ENCODE measurements at places on chromosomes 1 and 21. TPM values are rescaled to one million over a fixed set of nuclear protein-coding genes. Genes with fewer than 3 reads are reported as not detected.

DNA sequence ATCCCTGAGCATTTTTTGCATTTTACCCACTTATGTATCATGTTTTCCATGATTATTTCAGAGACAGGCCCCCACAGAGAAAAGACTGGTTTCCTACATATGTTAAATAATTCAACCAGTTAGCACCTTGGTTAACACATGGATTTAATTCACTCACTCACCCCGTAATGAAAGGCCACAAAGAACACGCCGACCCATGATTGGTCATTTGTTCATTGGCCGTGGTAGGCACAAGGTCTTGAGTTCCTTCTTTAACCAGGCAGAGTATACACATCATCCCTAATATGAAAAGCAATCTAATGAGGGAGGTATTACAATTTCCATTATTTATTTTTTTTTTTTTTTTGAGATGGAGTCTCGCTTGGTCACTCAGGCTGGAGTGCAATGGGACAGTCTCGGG lies 50.6 kb downstream of the RPS6KA1 start:
- H3K4me1 ChIP-seq: no peaks in the 10 kb centered on the region
- no peak overlapping the region for H3K27ac ChIP-seq
- no peaks in the 10 kb centered on the region for H3K36me3 ChIP-seq
- no peak for DNase-seq

DNA sequence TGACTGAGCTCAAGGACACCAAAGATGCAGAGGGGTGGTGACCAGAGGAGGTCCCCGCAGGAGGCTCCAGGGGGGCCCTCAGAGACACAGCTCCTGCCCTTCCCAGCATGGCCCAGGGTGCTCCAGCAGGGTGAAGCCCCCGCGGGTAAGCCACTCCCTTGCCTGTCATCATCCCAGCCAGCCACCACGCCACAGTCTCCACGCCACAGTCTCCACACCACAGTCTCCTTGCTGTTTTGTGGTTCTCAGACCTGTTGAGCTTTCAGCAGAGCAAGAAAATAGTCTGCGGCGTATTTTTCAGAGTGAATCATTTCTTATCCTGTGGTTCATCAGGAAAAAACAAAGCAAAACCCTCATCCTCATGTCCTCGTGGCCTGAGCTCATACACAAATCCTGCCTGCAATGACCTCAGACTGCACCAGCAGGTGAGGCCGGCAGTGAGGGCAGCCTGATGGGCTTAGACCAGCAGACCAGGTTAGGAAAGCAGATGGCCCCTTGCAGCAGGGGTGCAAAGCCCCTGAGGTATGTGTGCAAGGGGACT lies 25.7 kb upstream of the ABCG1 start:
- H3K4me3 ChIP-seq: no peak overlapping the region
- H3K27me3 ChIP-seq: no peaks in the 10 kb centered on the region
- no peaks in the 10 kb centered on the region for H3K36me3 ChIP-seq
- DNase-seq: no peak
- no peak overlapping the region for H3K27ac ChIP-seq

GRCh38 chr1:193747579-193747978 lies 561.2 kb upstream of the B3GALT2 start:
- H3K27me3 ChIP-seq: no peaks in the 10 kb centered on the region
- no peak for DNase-seq
- no peak overlapping the region for H3K4me3 ChIP-seq

DNA sequence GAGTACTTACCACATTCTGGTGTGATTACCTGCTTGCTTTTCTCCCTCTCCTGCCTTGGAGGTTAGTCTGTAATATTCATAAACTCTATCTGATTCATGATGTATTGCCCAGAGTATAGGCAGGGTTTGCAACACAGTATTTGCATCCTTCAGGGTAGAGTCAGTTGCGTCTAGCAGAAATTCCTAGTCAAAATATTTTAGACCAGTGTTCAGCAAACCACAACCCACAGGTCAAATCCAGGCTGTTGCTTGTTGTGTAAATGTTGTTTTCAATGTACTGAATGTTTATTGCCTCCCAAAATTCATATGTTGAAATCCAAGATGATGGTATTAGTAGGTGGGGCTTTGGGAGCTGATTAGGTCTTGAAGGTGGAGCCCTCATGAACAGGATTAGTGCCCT lies 82.9 kb downstream of the NGF start:
- DNase-seq: no peak
- no peak overlapping the region for H3K27ac ChIP-seq
- H3K36me3 ChIP-seq: no peaks in the 10 kb centered on the region
- no peaks in the 10 kb centered on the region for H3K4me1 ChIP-seq
- H3K27me3 ChIP-seq: no peaks in the 10 kb centered on the region

The ERMAP gene
- 8.6 TPM for total RNA-seq

The PPP1R8 gene
- total RNA-seq: 14.3 TPM
